ENCODE measurements at places on chromosomes 7 and 10.

DNA sequence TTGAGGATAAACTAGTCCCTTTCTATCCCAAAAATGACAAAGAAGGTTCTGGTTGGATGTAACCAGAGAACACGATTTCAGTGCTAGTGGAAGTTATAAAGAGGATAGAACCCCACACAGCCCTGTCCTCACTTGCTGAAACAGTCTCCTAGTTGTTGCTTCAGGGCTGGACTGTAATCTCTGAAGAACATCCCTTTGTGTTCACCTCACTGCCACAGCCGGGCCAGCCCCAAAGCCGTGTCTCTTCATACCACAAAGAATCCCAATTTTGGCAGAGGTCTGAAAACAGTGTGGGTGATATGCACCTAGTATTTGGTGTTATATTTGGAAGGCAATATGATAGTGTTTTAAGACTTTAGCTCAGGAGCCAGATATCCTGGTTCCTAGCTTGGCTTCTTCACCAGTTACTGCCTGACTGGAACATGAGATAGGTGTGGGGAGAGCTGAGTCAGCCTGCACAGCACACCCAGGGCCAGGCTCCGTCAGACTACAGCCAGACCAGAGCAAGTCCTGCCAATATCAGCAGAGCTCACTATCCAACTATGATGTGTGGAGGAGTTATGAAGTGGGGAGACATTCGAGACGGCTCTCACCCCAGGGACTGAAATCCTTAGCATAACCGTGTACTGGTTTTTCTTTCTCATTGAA is 21.2 kb downstream of the CYP3A4 start:
- H3K4me1 ChIP-seq, result no peaks in the 10 kb centered on the region
- DNase-seq, result peak; percentile 19
- H3K36me3 ChIP-seq, result no peaks in the 10 kb centered on the region
- no peak overlapping the region for H3K4me3 ChIP-seq

DNA sequence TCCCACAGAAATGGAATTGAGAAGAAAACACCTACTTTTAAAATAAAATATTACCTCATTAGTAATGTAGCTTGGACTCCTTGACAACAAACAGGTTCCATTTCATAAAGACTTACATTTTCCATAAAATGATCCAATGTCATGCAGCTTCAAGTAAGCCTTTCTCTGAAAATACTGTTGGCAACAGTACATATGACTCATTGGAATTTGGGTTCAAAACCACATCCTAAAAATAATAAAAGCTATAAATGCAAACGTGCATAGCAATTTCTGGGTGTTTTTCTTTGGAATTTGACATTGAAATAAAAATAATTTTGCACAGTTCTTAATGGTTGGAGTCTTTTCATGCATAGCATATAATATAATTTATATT is 47.9 kb downstream of the FHIP2A start:
- H3K4me3 ChIP-seq, result peak overlapping the region; percentile 25
- peaks cover 73% of the 10 kb centered on the region for H3K4me1 ChIP-seq
- no peaks in the 10 kb centered on the region for H3K27me3 ChIP-seq

GRCh38 chr10:35194906-35195305 is 68.3 kb downstream of the CREM start:
- H3K27me3 ChIP-seq, result no peaks in the 10 kb centered on the region
- H3K4me3 ChIP-seq, result peak overlapping the region; percentile 92
- H3K27ac ChIP-seq, result peak overlapping the region; percentile 100
- peaks cover 48% of the 10 kb centered on the region for H3K4me1 ChIP-seq
- DNase-seq, result peak; percentile 52

DNA sequence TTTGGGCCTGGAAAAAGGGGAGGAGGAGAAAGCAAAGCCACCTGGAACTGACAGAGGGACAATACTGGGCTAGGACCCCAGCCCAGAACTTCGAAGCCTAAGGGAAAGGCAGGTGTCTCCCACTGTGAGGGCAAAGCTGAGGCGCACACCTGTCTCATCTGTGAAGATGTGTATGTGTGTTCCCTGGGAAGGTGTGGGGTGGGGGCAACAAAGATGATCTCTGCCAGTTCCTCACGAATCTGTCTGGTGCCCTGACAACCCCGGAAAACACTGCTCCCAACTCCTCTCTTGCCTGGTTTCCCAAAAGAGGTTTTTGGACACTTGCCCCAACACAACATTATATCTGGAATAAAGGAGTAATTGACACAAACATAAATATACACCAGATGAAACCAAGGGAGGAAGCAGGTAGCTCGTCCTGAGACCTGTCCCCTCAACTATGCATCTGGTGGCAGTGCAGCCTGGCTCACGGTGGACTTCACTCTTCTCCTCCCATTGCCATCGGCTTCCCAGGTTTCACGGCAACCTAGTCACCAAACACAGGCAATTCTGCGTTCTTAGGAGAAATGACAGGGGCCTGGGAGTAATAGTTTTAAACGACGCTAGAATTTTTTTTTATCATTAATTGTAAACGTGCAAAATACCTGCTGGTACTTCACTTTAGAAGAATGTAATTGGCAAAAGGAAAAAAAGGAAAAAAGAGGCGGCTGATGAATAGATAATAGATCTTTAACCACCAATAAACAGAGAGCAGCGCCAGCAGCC is 1.7 kb upstream of the EMX2 start:
- H3K27ac ChIP-seq, result no peak overlapping the region
- H3K4me1 ChIP-seq, result no peaks in the 10 kb centered on the region
- H3K36me3 ChIP-seq, result no peaks in the 10 kb centered on the region

DNA sequence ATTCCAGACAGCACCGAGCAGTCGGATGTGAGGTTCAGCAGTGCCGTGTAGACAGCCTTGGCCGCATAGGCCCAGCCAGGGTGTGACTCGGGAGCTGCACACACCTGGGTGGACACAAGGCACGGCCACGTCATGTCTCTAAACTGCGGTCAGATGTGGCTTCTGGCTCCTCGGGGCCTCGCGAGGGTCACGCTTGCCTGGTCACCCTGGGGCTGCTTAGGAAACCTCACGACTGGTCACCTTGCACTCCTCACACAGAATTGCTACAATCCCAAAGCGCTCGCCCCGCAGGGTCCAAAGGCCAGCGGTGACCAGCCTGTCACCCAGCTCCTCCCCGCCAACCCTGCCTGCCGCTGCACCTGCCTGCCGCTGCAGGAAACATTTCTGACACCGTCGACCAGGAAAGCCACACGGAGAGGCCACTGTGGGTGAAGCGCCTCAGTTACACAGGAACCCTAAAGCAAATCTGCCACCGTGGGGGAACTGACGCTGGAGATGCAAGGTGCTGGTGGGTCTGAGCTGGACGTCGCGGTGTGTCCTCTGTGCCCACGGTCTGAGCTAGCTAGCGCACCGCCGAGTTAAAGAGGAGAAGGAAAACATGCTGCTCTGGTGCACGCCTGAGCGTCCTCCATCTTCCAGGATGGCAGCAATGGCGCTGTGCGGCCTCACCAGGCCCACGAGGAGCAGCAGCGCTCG is 5.0 kb downstream of the GPER1 start:
- H3K4me1 ChIP-seq, result peaks cover 22% of the 10 kb centered on the region
- H3K27me3 ChIP-seq, result no peaks in the 10 kb centered on the region
- H3K36me3 ChIP-seq, result peaks cover 24% of the 10 kb centered on the region
- H3K4me3 ChIP-seq, result no peak overlapping the region

GRCh38 chr7:66921396-66921917 is 432 bp downstream of the TMEM248 start:
- H3K36me3 ChIP-seq, result peaks cover 18% of the 10 kb centered on the region
- H3K27ac ChIP-seq, result peak overlapping the region; percentile 88
- H3K4me3 ChIP-seq, result peak overlapping the region; percentile 99
- DNase-seq, result peak; percentile 49
- H3K27me3 ChIP-seq, result no peaks in the 10 kb centered on the region

Measured in HFFc6 (cell line).